CD4-positive, alpha-beta T cell treated with Interleukin-15 for 1 hour (primary cell): ENCODE measurements at places on chromosomes 11 and 22.
A peak's percentile ranks its signal among the peaks of the same experiment; 100 is the strongest.

DNA sequence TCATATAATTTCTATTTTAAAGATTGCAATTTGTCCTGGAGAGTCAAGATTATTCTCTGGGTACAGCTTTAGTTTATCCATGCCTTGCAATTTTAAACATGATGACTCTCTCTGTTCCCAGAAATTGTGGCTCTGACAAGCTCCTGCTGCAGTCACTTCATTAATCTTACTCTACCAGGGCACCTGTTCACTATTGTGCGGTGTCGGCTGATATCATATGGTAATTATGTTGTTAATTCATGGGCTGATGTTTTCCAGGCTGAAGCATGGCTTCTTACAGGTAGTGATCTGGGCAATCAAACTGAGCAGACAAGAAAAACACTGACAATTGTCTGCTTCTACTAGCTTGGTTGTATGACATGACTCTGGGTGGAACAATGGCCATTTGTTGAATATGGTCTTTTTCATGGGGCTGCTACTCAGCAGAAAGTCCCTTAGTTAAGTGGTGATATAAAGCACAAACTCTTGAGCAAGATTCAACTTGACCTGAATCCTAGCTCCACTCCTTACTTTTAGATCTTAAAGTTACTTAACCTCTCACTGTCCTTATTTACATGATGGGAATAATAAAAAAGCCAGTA, 230.7 kb downstream of the FAT3 start:
- DNase-seq, result no peak

DNA sequence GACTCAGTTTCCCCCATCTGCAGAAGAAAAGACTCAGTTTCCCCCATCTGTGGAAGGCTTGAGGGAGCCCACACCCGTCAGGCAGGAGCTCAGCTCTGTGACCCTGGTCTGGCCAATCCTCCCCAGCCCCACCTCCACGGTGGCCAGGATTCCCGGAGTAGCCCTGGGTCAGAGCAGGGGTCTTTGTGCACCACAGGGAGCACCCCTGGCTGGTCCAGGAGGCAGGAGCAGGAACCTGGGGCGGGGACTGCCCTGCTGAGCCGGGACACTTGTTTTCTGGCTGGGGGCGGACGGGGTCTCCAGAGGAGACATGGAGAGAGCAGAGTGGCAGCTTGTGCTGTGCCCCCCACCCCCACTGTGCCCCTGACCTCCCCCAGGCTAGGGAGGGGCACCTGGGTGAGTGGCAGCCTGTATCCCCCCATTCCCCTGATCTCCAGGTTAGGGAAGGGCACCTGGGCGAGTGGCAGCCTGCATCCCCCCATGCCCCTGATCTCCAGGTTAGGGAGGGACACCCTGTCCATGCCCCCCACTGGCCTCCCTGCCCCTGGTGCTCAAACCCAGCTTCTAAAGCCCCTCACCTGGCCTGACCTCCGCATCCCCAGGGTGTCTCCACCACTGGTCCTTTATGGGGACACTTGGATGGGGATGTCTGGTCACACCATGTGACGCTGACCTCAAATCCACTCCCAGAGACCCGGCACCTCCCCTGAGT, 18.8 kb downstream of the IL17REL start:
- no peak for DNase-seq

- DNase-seq, result no peak
Observed at GRCh38 chr11:115896084-115896483, 391.9 kb upstream of the CADM1 start.

GRCh38 chr11:18769802-18770456, 21.7 kb downstream of the PTPN5 start:
- DNase-seq, result no peak

DNA sequence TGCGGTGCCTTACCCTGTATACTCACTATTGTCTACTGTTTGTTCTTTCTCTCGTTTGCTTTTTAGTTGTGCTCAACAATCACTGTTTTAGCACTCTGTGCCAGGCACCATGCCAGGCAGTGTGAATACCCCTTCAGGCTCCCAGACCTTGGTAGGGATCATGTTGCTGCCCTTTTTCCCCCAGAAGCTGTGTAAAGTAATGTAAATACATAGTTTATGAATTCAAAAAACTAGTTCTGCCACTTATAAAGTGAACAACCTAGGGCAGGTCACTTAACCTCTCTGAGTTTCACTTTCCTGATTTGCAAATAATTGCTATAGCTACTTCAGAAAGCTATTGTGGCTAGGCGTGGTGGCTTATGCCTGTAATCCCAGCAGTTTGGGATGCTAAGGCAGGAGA, 81.0 kb upstream of the CTSC start:
- DNase-seq, result no peak

GRCh38 chr11:88454881-88455280, 117.3 kb upstream of the CTSC start:
- no peak for DNase-seq

DNA sequence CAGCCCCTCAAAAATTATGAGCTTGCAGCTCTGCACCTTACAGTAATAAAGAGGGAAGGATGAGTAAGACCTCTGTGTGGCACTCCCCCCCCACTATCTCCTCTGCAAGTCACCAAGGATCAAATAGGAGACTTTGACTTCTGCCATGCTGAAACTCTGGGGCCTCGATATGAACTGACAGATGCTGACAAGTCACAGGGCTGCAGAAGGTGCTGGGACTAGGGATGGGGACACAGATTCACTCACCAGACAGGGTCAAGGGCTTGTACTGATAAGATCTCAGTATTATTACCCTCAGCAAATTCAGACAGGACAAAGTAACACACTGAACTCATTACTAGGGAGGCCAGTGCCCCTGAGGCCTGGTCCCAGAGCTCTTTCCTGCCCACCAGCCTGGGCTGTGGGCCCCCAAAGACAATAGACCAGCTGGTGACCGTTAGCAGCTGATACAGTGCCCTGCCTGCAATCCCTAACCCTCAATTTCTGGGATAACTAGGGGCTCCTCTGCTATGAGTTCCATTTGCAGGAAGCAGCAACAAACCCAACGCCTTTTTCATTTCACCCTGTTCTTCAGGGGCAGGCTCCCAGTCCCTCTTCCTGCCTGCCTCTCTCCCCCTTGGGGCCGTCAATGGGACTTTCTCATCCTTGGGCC, 20.1 kb downstream of the TMPRSS13 start:
- DNase-seq, result no peak

GRCh38 chr11:19577976-19578619, 134.5 kb upstream of the NAV2 start:
- DNase-seq, result no peak

- no peak for DNase-seq
Observed at GRCh38 chr11:10701982-10702381, 8.4 kb upstream of the IRAG1 start.

DNA sequence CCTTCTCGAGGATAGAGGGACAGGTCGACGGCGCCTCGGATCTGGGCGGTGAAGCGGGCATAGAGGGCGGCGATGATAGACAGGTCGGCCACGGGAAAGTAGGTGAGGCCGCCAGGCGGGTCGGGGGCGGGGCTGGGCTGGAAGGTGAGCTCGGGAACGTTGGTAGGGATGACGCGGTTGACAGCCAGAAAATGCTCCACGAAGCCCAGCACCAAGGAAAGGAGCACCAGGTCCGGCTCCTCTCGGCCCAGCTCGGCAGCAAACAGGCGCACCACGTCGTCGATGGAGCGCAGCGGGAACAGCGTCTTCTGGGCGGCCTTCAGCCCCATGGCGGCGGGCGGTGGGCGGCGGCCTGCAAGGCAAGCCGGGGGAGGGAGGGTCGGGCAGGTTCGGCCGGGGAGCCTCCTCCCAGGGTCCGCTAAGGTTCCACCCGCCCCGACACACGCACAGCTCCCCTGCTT, 540 bp downstream of the MEN1 start:
- DNase-seq, result no peak

GRCh38 chr11:113505046-113505445, 29.8 kb upstream of the DRD2 start:
- no peak for DNase-seq

- DNase-seq, result no peak
Observed at GRCh38 chr22:39868741-39869140, 24.8 kb downstream of the ENTHD1 start.

GRCh38 chr11:48073031-48073861, 92.9 kb downstream of the PTPRJ start:
- DNase-seq, result no peak

- no peak for DNase-seq
Observed at GRCh38 chr11:82191695-82192094, 542.0 kb downstream of the FAM181B start.

DNA sequence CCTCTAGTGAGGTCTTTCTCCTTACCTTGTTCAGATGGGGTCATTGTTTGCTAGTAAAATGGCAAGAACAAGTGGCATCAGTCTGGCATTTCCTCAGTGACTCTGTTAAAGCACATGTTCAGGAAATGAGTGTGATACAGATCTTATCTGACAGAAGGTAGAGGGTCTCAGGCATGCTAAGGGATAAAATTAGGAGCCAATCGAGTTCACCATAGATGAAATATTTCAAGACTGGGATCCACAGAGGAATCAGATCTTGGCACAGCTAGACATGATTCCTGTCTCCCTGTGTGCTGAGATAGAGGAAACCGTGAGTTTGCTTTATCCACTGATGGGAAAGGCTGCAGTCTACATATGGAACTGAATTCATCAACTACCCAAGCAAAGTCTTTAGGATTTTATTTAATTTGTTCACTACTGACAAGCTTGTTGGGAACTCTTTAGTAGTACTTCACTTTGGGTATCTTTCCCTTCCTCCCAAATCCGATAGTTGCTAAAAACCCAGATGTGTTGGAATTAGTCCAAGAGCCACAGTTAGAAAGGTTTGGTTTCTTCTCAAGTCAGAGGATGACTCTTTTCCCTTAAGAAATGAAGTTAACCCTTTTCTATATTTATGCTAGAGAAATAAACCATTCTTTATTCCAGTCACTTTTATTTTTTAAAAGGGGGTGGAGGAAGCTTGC, 18.4 kb downstream of the FAM118B start:
- DNase-seq, result no peak

DNA sequence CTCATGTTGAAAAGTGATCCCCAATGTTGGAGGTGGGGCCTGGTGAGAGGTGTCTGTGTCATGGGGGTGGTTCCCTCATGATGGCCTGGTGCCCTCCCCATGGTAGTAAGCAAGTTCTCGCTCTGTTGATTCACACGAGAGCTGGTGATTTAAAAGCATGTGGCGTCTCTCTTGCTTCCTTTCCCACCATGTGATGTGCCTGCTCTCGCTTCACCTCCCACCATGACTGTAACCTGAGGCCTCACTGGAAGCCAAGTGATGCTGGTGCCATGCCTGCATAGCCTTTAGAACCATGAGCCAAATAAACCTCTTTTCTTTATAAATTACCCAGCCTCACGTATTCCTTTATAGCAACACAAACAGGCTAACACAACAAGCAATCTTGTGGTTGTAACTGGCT, 52.4 kb downstream of the VSIG10L2 start:
- no peak for DNase-seq

DNA sequence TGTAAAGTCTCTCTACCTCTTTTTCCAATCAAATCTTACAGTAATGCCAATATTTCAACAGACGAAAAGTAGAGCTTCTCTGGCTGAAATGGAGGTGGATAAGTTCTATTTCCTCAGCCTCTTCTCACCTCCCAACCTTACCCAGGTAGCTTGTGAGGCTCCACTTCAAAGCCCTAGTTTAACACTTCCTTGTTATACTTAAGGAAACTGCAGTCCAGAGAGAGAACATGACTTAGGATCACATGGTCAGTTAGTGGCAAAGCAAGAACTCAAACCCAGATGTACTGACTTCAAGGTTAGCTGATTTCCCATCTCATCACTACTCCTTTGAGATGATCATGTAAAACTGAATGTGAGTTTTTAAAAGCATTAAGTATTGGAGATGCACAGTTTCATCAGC, 32.5 kb downstream of the PAK1 start:
- no peak for DNase-seq

DNA sequence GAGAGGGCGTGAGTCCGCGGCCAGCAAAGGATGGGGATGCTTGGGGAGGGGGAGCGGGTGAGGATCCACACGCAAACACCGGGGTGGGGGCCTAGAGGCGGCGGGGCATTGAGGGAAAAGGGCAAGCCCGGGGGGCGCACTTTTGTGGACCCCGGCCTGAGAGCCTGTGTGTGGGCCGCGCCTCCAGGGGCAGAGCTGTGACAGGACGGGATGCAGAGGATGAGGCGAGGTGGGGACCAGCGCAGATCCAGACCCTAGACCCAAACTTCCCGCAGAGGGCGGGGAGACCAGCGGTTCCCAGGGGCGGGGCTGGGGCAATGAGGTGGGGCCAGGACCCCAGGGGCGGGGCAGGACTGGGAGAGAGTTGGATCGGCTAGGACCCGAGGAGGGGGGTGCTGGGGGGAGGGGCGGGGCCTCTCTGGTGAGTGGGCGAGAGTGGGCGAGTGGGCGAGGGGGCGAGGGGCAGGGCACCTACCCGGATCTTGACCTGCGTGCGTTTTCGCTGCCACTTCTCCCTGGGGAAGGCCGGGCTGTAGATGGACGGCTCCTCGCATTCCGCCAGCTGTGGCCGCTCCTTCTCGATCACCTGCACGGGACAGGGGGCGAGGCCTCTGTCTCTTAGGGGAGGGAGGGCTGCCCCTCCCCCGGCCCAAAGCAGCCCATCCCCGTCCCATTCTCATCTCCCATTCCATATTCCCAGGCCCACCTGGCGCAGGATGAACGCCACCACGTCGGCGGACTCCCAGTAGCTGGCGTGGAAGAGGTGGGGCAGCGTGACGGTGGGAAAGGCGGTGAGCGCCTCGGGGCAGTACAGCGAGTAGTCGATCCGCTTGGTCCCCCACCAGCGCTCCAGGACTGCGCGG, 10.6 kb downstream of the PITPNM1 start:
- DNase-seq, result no peak

- DNase-seq, result no peak
Observed at GRCh38 chr11:115955803-115956202, 451.6 kb upstream of the CADM1 start.

GRCh38 chr11:57424792-57425564, 1.9 kb downstream of the SLC43A3 start:
- peak; percentile 87 for DNase-seq

DNA sequence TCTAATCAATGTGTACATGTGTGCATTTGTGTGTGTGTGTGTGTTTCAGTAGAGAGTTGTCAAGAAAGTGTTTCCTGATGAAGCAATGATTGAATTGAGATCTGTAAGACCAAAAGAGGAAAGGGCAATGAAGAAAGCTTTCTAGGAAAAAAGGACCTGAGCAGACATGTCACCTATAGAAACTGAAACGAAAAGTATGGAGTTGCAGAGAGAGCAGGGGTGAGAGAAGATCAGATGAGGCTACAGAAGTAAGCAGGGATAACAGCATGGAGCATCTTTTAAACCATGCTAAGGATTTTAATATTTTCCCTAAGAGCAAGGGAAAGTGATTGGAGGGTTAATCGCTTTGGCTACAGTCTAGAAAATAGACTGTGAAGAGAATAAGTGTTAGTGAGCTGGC, 1459.4 kb upstream of the TENM4 start:
- no peak for DNase-seq

DNA sequence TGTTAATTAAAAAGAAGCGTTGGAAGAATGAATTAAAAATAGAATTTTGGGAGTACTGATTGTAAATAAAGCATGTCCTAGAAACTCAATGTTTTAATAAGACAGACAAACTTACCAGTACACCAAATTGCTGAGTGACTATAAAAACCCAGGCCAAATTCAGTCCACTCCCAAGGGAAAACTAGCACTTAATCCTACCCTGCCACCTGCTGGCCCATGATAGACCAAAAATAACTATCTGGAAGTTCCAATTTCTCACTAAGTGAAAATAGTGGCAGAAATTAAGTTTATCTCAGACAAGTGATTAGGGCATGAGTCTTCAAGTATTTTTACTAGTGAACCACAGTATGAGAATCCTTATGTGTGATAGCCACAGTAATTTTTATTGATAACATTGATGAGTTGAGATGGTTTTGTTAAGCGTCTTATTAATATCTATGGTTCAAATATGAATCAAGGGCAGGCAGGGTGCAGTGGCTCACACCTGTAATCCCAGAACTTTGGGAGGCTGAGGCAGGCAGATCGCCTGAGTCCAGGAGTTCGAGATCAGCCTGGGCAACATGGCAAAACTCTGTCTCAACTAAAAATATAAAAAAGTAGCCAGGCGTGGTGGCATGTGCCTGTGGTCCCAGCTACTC, 9.8 kb upstream of the DDX10 start:
- DNase-seq, result no peak
